ENCODE measurements at places on chromosomes 1 and 21.

- no peak for DNase-seq
Observed at GRCh38 chr1:207833381-207833780, 77.5 kb downstream of the CD34 start.

DNA sequence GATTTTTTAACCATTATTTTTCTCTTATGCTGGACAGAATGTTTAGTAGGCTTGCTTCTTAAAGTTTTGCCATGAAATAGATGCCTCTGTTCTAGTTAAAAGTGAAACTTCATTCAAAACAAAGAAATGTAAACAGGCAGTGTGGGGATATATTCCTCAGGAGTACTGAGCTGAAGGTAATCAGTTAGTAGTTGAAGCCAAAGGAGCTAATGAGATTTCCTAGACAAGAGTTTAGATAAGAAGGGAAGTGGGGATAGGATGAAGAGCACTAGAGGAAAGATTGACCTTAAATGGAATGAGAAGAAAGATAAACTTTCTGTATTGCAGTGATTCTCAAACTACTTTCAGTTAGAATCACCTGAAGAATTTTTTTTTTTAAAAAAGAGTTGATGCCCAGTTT, 23.9 kb downstream of the PRRC2C start:
- no peak for DNase-seq

GRCh38 chr1:53568540-53568939, 109.3 kb downstream of the DMRTB1 start:
- no peak for DNase-seq

DNA sequence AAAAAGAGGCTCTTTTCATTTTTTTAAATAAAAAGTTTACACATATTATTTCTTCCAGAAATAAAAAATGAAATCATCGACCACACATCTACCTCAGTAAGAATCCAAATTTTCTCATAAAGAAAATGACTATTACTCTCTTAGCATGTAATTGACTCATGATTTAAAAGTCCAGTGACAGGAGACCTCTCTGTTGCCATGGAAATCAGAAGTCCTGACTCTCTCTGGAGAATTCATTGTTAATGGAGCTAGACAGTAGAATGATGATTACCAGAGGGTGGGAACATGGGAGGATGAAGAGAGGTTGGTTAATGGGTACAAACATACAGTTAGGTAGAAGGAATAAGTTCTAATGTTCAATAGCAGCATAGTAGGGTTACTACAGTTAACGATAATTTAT, 5.0 kb upstream of the CLCA4 start:
- DNase-seq: peak; percentile 42

GRCh38 chr1:180137776-180138175, 16.9 kb upstream of the QSOX1 start:
- no peak for DNase-seq

DNA sequence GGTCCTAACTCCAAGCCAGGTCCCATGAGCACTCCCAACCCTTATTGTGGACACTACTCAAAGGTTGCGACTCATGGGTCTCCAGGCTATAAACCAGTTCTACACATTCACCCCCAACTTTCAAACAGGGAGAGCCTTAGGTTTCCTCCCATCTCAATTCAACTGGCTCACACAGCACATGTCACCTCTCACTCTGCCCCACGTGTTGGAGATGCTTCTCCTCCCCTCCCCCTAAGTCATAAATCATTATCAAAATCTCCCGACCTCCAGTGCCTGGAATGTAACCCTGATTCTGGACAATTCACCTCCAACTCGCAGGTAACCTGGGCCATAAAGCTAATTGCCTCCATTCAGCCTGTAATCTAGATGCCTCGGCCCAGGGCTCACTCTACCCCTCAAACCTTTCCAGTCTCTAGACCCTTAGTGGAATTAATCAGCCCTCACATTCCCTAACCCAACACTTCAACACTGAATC, 595 bp downstream of the AK2 start:
- peak; percentile 87 for DNase-seq

DNA sequence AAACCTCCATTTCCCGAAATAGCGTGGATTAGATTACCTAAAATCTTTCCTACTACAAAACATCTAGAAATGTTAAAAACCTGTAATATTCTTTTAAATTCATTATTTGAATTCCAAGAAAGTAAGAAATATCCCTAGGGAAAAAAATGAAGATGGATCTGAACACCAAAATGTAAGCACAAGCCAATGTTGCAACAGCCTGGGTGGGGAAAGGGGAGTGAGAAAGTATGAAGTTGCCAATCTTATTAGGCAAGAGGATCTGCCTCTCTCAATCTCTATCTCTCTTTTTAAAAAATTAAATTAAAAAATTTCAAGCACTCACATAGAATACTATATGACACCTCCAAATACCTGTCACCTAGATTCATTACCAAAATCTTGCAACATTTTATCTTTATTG, 74.9 kb upstream of the IRF2BP2 start:
- DNase-seq: no peak

DNA sequence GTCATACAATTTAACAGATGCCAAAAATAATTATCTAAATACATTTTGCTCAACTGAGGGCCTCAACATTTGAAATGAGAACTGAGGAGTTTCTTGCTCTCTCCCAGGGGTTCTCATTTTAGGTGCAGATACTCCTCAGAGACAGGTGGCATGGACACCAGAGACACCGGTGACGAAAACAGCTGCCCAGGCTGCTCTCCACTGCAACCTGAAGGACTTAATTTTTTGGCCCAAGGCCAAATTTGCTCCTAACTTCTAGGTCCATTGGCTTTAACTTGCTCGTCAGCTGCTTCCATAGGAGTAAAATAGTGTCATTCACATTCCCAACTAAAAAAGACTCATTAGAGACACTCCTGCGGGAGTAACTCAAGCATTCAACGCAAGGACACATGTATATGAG, 87.0 kb downstream of the NRIP1 start:
- DNase-seq: no peak

- no peak for DNase-seq
Observed at GRCh38 chr1:226576601-226577000, 28.0 kb downstream of the STUM start.

GRCh38 chr1:63612971-63613370, 19.8 kb downstream of the PGM1 start:
- no peak for DNase-seq

DNA sequence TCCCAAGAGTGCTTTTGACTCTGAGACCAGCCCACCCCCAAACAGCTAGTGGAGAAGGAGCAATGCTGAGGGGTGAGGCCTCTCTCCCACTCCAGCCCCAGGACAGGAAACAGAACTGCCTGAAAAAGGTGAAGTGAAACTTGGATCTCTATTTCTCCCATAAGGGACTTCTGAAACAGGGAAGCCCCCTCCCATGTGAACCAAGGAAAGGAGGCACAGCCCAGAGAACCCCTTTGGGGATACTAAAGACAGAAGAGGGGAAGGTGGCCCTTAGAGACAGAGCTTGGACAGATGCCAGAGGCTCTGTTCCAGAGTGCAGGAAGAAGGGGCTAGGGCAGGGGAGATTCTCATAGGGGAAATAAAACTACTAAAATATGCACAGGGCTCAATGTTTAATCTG, 2.9 kb downstream of the TNFAIP8L2 start:
- DNase-seq: no peak

DNA sequence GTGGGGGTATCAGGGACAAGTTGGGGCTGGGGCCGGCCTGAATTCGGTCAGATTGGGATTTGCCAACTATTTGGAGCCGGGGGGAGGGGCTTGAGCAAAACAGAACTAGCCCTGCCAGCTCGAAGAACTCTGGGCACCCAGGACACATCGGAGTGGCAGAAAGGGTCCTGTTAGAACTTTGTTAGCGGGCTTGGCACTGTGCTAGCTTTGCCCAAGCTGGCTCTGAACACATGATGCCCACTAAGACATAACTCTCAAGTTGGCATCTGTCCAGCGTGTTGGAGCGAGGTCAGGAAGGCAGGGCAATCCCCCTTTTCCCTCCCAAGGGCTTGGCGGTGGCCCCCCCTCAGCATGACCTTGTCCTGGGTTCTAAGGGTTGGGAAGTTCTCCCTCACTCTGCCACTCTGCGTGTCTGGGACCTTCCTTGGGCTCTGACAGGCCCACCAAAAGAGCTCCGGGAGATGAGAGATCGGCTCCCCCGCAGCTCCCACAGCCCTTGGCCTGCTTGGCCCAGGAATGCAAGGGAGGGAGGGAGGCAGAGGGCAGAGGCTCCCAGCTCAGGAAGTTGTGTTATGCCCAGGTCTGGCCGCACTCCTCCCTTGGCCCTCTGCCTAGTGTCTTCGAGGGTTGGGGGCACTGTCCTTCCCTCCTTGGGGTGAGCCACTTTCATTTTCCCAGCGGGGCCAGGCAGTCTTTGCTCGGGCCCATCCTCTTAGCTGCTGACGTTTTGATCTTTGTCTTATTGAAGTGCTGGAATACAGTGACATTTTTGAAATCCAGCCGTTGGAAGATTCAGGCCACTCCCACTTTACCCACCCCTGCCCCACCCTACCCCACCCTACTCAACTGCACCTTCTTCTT, 1.2 kb downstream of the LMNA start:
- peak; percentile 86 for DNase-seq

DNA sequence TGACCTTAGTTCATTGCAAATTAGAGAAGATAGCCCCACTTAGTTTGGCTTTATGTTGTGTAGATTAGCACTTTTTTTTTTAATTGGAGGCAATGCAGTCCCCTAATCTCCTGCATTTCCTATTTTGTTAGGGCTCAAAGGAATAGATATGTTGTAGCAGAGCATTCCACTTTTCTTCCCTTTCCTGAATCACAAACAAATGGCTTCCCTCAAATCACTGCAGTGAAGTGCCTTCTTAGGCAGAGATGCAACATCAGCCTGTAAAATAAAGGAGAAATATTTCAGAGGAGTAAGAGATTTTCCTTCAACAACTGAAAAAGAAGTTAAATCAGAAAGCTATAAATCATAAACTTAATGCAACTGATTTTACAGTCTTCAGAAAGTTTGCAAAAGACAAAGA, 271.8 kb upstream of the C1orf105 start:
- DNase-seq: no peak

- no peak for DNase-seq
Observed at GRCh38 chr1:57620605-57621004, 196.7 kb upstream of the DAB1 start.

- peak; percentile 24 for DNase-seq
Observed at GRCh38 chr1:48725341-48726046, 51.2 kb downstream of the BEND5 start.

DNA sequence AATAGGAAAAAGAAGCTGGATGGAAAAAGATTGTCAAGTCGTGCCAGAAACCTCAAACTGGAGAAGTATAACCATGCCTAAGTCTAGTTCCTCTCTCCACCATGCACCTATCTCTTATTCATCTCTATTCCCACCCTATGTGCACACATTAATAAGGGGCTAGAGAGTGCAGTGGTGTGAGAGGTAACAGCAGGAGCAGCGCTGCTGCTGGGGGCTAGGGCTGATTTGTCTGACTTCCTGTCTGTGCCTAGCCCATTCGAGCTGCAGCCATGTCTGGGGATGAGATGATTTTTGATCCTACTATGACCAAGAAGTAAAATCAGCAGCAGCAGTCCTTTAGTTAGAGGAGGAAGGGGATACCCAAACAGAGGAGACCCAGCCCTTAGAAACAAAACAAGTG, 43.0 kb downstream of the TRIM33 start:
- DNase-seq: no peak

- DNase-seq: peak; percentile 12
Observed at GRCh38 chr1:152397474-152397873, 16.6 kb downstream of the CRNN start.

All from M059J (cell line).